ENCODE measurements at places on chromosomes 11 and 22.

- DNase-seq, result no peak
These were observed 2.0 kb upstream of the BSX start for GRCh38 chr11:122983438-122984185.

GRCh38 chr11:67371189-67371910 lies 2.0 kb downstream of the CLCF1 start:
- DNase-seq, result no peak

GRCh38 chr11:131815590-131815989 lies 445.2 kb downstream of the NTM start:
- DNase-seq, result no peak

DNA sequence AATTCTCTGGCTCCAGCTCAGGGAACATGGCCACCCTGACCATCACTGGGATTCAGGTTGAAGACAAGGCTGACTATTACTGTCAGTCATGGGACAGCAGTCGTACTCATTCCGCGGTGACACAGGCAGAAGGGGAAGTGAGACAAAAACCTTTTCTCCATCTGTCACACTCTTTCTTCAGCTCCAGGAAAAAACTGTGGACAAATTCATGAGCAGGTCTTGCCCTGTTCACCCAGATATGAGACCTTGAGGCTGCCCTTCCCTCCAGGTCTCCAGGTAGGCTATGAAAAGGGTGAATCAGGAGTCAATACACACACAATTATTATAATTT lies 39.4 kb upstream of the GGTLC2 start:
- no peak for DNase-seq

DNA sequence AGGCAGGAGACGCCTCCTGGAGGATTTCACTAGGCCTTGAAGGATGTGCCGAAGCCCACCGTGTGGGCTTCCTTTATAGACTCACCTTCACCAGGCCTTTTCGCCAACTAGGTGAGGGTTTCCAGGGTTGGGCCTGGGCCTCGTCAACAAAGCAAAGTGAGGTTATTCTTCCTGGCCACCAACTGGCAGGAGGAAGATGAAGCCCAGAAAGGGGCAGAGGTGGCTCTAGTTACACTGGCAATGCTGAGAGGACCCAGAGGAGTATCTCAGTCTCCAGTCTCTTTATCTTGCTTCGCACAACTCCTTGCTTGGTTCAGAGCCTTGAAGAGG lies 404 bp upstream of the RELT start:
- DNase-seq, result no peak

GRCh38 chr22:41308054-41308453 lies 6.7 kb downstream of the ZC3H7B start:
- no peak for DNase-seq

DNA sequence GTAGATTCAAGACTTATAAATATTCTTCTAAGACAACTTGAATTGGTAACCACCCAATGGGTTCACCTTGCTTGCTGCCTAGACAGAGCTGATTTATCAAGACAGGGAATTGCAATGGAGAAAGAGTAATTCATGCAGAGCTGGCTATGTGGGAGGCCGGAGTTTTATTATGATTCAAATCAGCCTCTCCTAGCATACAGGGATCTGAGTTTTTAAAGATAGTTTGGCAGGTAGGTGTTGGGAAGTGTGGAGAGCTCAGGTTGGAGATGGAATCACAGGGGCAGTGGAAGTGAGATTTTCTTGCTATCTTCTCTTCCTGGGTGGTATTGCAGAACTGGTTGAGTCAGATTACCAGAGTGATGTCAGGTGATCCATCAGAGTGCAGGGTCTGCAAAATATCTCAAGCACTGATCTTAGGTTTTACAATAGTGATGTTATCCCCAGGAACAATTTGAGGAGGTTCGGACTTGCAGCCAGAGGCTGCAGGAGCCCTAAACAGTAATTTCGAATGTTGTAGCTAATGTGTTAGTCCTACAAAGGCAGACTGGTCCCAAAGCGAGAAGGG lies 1448.6 kb upstream of the RAG2 start:
- DNase-seq, result no peak

- DNase-seq, result no peak
These were observed 7.5 kb downstream of the UVRAG start for GRCh38 chr11:75822541-75822940.

DNA sequence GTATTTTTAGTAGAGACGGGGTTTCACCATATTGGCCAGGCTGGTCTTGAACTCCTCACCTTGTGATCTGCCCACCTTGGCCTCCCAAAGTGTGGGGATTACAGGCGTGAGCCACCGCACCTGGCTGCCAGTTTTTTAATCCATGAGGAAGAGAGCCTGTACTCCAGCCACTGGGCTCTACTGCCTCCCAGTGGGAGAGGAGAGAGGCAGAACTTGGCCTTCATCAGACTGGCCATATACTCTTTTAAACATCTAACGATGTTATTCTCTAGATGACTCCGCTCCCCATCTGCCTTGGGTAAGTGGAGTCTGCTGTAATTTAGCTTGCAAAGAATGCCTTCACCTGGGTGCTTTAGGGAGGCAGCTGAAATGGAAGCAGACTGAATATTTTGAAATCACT lies 34.6 kb downstream of the SLC6A5 start:
- DNase-seq, result no peak

GRCh38 chr22:17639247-17639741 lies 737 bp downstream of the BCL2L13 start:
- DNase-seq, result no peak

DNA sequence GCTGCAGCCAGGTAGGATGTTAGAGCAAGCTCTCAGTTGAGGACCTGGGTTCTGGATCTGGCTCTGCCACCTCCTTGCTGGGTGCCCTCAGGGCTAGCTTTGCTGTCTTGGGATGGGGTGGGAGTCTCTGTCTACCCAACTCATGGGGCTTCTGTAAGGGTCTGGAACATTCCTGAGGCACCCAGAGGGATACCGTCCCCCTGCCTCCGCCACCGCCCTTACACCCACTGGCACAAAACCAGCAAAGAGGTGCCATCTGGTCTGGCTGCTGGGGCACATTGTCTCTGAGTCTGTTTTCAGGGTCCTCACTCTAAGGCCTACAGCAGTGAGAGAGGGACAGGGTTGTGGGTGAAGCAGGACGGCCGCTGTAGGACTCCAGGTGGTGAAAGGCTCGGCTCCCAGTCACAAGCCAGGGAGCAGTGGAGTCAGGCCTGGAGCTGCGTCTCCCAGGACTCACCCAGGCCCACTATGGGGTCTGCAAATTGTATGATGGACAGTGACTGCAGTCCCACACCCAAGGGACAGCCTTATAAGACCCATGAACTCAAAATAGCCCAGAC lies 84.9 kb downstream of the MORC2 start:
- no peak for DNase-seq

DNA sequence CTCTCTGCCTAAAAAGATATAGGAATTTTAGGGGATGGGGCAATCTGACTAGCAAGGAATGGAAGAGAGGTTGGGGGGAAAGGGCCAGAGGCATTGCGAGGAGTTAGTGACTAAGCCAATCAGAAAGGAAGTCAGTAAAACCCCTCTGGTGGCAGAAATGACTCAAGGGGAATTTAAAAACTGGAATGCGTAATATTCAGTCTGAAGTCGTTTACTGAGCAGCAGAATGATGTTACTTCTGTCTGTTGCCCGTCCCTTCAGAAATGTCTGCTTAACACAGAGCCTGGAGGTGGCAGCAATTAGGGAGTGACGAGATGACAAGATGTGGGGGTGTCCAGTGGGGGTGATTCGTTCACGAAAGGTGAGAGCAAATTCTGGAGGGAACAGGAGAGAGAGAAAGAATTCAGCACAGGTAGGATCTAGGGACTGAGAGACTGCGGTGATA lies 107.7 kb upstream of the CLMP start:
- DNase-seq, result peak; percentile 26

DNA sequence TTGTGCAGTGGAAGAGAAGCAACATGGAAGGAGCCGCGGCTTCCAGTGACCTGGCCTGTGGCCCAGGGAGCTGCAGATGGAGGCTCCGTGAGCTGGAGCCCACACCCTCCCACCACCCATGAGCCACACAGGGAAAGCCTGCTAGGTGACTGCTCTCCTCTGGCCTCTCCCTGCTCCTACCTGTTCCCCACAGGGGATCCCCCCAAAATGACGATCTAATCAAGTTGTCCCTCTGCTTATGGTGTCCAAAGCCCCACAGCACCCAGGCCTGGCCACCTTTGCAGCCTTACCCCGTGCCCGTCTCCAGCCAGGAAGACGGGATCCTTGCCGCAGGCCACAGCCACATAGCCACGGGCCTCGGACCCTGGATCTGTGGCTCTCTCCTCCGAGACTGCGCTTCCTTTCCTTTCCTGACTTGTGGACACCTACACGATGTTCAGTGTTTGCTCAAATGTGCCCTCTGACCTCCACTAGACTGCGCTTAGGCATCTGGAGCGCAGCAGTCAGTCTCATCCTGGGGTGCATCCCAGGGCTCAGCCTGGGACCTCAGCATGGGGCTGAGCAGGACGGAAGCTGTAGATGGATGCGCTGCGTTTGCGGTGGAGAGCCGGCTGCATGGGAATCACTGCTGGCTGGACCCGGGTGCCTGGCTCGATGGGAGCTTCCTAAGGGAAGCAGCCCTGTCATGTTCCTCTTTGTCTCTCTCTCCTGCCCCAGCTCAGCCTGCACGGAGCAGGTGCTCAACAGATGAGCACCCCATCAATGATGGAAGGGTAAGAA lies 133.3 kb downstream of the ST3GAL4 start:
- DNase-seq, result no peak

DNA sequence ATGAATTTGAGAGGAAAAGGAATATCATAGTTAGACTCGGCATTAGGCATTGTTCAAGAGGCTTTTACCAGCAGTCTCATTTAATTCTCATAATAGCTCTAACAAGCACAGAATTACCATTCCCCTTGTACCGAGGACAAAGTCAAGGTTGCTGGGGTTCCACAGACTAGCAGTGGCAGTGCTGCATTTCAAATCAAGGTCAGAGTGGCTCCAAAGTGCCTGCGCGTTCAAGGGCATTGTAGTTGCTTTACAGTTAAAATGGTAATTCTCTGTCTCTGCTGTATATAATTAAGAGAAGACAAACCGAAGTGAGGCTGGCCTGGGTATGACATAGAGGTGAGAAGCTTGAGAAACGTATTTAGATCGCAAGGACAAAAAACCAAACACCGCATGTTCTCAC lies 40.4 kb upstream of the TP53AIP1 start:
- DNase-seq, result no peak

GRCh38 chr11:21142007-21142406 lies 472.6 kb downstream of the NELL1 start:
- no peak for DNase-seq

GRCh38 chr11:129323896-129324502 lies 51.6 kb upstream of the BARX2 start:
- DNase-seq, result no peak

- DNase-seq, result no peak
These were observed 29.9 kb downstream of the LRFN4 start for GRCh38 chr11:66886671-66887221.

DNA sequence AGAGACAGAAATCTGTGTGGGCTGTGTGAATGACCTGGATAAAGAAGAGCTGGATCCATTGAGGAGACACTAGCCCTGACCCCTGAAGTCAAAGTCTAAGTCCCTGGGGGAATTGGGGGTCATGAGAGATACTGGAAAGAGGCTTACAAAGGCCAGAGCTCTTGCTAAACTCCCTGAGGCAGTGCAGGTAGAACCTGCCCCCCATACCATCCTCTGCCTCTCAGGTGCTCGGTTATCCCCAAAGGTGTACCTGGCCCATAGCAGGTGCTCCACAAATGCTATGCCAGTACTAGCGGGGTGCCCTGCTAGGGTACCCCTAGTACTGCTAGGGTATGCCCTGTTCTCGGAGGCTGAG lies 19.1 kb upstream of the SCARF2 start:
- no peak for DNase-seq

GRCh38 chr11:122843281-122844141 lies 5.2 kb downstream of the CRTAM start:
- no peak for DNase-seq

DNA sequence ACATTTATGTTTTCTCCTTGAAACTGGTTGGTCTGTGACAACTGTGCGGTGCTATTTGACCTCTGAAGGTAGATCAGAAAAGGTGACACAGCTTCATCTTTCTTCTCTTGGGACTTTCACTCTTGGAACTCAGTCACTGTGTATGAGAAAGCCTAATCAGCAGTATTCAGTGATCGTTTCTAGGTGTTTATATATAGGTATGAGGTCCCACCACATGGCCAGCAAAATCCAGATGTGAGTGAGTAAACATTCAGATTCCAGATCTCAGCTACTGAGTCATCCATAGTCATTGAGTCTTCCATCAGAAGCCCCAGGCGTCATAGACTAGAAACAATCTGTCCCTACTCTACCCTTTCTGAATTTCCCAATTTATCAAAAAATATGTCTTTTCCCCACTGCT lies 117.3 kb upstream of the CTSC start:
- DNase-seq, result no peak

DNA sequence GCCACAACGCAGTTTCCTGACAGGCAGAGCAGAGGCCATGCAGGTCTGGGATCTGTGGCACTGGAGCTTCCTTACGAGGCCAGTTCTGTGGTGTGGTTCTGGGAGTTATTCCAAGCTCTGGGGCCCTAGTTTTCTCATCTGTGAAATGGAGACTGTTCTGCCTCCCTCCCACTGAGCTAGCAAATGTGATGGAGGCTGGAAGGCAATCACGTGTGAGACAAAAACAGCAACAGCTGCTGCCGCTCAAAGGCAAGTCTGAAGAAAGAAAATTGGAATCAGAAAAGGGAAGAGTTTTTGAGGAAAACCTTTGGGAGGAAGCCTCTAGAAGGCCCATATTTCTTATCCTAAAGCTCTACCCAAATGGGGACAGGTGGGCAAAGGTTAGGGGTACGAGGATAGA lies 8.3 kb upstream of the RIC3 start:
- DNase-seq, result no peak

GRCh38 chr22:39943337-39943736 lies 16.9 kb upstream of the TMA7B start:
- DNase-seq, result no peak

DNA sequence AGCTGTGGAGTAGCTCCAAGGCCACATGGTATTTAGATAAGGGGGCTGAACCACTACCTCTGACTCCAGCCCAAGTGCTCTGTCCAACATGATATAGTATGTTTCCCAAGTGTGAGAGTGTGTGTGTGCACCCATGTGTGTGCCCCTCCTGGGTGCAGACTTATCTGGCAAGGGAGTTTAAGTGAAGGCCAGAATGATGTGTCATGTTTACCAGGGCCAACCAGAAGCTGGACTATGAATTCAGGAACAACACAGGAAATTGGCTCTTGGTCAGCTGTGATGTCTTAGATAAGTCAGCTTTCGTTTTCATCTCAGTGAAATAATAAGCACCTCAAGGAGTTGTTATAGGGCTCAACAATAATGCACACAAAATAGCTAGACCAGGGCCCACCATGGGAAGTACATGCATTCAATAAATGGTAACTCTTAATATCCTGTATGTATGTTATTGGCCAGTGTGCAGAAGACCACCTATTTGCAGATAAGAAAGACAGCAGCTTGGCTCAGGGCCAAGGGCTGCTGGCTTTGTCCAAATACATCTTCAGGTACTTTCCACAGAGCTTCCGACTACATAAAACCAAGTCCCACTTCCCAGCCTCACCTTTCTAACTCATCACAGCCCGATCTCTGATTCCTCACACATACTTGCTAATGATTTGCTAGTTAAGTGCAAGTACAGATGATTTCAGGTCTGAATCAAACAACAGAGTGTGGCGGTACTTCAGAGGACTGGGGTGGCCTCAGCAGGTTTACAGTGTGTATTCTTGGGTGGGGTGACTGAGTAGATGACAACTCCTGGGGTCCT lies 120.9 kb downstream of the ME3 start:
- no peak for DNase-seq
